ENCODE measurements at places on chromosomes 6 and 20.

- DNase-seq: no peak
Observed at GRCh38 chr6:93786474-93787330, 367.3 kb upstream of the EPHA7 start.

- no peak for DNase-seq
Observed at GRCh38 chr20:31915491-31916280, 36.2 kb downstream of the PDRG1 start.

DNA sequence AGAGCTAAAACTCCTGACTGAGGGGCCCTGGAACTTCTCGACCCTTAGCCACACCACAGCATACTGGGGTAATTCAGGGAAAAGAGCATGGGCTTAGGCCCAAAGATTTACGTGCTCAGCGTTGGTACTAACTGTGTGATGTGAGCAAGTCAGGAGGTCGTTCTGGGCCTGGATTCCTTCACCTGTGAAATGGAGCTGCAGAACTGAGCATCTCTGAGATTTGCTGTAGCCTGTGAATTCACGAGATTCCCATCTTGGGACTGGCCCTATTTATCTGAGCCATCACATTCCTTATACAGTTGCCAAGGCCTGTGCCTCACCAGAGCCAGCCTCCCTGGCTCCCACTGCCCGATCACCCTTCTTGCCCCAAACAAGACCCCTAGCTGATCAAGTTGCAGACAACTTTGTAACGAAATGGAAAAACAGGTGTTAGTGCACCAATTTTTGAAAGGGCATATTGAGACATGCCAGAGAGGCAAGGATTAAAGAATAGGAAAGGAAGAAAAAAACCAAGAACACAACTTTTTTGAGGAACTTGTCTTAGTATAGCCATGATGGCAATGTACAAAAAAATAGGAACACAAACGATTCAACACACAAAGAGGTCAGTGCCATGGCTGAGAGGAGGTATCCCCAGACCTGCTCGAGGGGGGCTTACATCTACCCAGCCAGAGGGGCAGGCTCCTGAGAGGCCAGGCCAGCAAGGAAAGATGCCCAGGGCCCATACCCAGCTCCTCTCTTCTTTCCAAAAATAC is 323.0 kb upstream of the JARID2 start:
- no peak for DNase-seq

- no peak for DNase-seq
Observed at GRCh38 chr6:9766240-9766915, 648.5 kb downstream of the TFAP2A start.

DNA sequence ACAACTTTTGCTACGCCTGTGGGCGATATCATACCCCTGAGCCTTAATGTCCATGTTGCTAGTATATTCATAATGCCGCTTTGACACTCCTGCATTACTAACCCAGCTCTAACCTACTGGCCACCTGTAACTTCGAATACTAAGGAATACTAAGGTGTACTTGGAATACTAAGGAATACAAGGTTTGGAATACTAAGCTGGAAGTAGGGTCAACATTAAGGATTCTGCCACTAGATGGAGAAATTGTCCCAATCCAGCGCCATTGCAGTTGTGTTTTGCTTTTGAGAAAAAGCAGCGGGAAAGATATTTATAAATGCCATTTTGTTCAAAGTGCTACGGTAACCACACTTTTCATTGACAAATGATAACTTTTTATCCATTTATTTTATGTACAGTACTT is 10.7 kb downstream of the TBXT start:
- DNase-seq: no peak

DNA sequence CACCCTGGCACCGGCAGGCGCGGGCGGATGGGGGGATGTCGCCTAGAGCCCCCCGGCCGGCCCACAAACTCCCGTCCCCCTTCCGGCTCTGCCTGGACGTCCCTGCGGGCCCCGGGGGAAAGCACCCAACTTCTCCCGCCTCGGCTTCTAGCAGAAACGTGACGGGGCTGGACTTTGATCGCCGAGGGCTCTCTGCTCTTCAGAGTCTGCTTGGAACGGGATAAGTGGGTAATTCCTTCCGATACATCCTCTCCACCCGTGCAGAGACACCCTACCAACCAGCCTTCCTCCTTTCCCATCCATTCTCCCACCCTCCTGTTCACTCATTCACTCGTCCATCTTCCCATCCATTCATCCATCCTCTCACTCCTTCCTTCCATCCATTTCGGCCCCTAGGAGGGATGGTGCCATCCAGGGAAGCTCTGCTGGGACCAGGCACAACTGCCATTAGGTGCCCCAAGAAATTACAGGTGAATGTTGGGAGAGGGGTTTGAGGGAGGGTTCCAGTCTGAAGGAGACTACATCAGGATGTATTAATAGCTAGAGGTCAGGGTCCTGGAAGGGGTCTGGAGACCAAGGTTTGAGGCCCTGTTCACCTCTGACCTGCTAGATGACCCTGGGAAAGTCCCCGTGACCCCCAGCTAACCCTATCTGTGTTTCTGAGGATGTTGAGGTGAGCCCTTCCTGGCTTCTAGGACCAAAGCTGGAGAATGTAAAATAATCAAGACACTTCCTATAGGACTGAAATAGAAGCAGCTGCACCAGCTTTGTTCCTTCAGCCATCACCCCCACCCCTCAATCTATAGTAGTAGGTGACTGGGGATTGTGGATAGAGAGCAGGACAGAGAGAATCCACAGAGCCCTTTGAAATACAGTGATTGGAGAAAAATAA is 538 bp downstream of the TTLL9 start:
- no peak for DNase-seq

DNA sequence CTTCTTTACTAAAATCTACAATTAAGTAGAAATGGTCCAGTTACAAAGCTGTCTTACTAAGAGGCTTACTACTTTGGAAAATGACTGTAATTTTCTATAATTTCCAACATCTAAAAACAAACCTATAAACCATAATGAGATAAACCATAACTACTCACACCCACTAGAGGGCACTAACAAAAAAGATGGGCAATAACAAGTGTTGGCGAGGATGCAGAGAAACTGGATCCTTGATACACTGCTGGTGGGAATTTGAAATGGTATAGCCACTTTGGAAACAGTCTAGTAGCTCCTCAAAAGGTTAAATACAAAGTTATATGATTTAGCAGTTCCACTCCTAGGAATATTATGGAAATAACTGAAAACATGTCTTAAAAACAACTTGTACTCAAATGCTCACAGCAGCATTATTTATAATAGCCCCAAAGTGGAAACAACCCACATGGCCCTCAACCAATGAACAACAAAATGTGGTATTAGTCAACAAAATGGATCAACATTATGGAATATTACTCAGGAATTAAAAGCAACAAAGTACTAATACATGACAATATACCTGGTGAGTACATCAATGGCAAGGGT is 50.6 kb downstream of the GJA10 start:
- no peak for DNase-seq

GRCh38 chr6:1461207-1461606 is 71.8 kb downstream of the FOXF2 start:
- no peak for DNase-seq

DNA sequence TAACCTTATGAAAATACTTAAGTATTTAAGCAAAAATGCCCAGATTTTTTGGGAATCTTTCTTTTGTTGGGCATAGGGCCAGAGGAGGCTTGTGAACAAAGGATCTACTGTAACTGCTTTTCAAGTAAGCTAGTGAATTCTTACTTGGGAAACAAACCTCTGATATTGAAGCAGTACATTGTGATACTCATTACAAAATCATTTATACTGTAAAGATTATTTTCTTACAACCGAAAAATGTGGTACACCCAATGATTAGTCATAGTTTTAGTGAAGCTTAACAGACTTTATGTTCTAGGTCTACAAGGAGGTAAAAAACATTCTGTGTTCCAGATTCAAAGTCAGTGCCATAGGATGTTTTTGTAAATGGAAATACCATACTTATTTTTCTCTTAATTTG is 272.9 kb upstream of the KCNQ5 start:
- DNase-seq: no peak

DNA sequence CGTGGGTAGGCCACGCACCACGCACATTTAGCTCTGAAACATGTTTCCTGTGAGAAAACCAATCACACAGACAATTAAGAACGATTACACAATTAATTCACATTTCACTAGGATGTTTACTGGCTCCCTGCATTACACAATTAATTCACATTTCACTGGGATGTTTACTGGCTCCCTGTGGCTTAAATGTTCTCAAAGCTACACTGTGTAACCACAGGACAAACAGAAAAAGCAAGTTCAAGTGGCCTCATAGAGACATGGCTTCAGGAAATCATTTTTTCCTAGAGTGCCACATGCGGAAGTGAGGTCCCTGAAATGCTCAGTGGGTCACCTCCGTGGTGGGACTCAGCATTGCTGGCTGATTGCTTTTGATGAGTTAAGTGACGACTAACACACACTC is 61.7 kb upstream of the XRN2 start:
- DNase-seq: no peak

DNA sequence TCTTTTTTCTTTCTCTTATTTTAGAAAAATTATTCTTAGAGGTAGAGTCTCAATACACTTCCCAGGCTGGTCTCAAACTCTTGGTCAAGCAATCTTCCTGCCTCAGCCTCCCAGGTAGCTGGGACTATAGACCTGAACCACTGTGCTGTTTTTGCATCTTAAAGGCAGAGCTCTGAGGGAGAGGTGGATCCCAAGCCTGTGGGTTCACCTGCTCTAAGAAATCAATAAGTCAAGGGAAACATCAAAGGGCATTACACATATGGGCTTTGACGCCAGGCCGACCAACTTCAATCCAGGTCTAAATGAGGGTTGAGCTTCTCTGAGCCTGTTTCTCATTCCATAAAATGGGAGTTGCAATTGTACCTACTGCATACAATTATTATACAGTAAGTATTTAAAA is 223.9 kb downstream of the LY86 start:
- DNase-seq: no peak

DNA sequence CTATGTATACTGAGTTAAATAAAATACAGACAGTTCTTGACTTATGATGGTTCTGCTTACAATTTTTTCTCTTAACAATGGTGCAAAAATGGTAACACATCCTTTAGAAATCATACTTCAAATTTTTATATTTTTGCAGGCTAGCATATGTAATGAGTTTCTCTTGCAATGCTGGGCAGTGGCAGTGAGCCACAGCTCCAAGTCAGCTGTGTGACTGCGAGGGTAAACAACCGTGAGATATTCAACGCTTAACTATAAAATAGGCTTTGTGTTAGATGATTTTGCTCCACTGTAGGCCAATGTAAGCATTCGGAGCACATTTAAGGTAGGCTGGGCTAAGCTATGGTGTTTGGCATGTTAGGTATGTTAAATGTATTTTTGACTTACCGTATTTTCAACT is 136.1 kb downstream of the PLCB4 start:
- no peak for DNase-seq

- DNase-seq: no peak
Observed at GRCh38 chr6:22682979-22683378, 113.6 kb downstream of the HDGFL1 start.

GRCh38 chr20:3614466-3614865 is 48.7 kb downstream of the GFRA4 start:
- no peak for DNase-seq

DNA sequence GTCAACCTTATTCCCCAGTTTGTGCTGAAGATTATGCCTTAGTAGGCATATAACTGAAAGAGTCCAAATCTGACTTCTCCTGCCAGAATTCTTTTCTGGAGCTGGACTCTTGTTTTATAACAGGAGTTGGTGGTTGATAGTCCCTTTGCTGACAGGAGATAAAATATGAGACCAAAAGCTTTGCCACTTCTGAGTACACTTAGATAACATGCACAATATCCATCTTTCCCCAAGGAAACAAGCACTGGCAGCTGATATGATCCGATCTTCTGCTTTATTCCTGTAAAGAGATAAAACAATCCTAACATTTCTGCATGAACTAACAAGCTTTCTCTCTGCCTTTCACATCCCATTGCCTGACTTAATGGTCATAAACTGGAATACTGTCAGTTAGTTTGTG is 1265.4 kb upstream of the ADGRB3 start:
- DNase-seq: no peak

GRCh38 chr6:45163952-45164766 is 164.0 kb upstream of the RUNX2 start:
- DNase-seq: no peak

GRCh38 chr6:7073821-7074525 is 33.8 kb upstream of the RREB1 start:
- DNase-seq: peak; percentile 29

DNA sequence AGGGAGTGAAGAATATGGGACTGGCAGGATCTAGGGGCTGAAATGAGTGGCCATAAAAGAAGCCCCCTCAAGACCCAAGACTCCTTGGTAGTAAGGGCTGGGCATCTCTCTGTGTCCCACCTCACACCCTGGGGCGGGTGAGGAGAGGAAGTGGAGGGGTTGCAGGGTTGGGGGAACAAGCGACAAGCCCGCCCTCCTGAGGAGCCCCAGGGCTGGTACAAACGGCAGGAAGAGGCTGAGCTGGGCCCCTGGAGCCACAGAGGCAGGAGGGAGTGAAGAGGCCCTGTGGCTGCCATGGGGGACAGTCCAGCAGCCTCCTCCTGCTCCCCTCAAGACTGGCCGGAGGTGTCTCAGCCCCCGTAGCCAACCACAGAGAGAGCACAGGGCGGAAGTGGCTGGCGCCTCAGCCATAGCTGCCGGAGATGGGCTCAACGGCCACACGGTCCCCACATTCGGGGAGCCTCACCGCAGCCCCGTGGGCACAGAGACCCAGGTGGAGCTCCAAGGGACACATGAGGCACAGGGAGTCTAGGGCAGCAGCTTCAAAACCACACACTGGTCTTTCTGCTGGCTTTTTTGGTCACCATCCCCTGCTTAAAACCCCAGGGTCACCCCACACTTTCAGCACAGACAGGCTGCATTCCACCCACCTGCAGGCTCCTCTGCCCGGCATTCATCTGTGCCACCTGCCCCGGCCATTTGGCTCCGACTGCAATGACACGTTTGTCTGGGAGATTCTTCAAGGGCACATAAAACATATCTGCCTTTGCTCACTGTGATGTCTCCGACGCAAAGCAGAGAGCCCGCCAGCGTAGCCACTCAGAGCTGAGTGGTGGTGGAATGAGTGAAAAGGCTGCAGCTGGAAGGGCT is 524 bp downstream of the C20orf203 start:
- DNase-seq: peak; percentile 31

- DNase-seq: no peak
Observed at GRCh38 chr6:142545147-142545546, 243.3 kb downstream of the ADGRG6 start.

- DNase-seq: no peak
Observed at GRCh38 chr20:46683668-46683938, 5.6 kb downstream of the TP53RK start.

All from stimulated activated effector memory CD8-positive, alpha-beta T cell treated with anti-CD3 and anti-CD28 coated beads, Interleukin-12 subunit alpha, Interleukin-12 subunit beta, amount 100 ng/mL, for 72 hours (primary cell).